ENCODE measurements at places on chromosomes 7 and 10.

DNA sequence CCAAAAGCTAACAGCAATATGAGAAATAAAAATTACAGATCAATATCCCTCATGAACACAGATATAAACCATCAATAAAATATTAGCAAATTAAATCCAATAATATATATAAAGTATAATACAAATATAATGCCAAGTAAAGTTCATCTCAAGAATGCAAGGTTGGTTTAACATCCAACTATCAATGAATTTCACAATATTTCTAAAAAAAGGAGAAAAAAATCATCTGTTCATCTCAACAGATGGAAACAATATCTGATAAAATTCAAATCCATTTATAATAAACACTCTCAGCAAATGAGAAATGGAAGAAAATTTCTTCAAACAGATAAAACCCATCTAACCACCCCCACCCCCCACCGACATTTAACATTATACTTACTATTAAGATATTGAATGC lies 86.9 kb downstream of the SIRT1 start:
- no peak overlapping the region for H3K4me3 ChIP-seq
- peaks cover 92% of the 10 kb centered on the region for H3K36me3 ChIP-seq
- no peak for DNase-seq
- H3K4me1 ChIP-seq, result no peaks in the 10 kb centered on the region
- H3K27ac ChIP-seq, result no peak overlapping the region

DNA sequence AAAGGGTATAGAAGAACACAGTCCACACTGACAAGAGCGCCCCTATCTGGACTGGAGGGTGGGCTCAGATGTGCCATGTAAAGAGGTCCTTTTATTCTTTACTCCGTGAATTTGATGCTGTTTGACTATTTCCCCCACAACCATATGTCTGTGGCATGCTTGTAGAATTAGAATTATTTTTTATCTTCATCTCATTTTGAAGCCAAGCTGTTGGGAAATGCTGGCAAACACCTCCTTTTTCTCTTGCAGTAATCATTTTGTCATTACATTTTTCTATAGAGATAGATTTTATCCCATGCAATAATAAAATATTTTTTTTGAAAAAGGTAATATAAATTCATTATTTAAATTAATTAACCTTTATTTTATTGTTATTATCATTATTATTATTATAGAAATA lies 926.6 kb upstream of the AUTS2 start:
- no peak for DNase-seq
- no peak overlapping the region for H3K27ac ChIP-seq
- H3K4me1 ChIP-seq, result no peaks in the 10 kb centered on the region

DNA sequence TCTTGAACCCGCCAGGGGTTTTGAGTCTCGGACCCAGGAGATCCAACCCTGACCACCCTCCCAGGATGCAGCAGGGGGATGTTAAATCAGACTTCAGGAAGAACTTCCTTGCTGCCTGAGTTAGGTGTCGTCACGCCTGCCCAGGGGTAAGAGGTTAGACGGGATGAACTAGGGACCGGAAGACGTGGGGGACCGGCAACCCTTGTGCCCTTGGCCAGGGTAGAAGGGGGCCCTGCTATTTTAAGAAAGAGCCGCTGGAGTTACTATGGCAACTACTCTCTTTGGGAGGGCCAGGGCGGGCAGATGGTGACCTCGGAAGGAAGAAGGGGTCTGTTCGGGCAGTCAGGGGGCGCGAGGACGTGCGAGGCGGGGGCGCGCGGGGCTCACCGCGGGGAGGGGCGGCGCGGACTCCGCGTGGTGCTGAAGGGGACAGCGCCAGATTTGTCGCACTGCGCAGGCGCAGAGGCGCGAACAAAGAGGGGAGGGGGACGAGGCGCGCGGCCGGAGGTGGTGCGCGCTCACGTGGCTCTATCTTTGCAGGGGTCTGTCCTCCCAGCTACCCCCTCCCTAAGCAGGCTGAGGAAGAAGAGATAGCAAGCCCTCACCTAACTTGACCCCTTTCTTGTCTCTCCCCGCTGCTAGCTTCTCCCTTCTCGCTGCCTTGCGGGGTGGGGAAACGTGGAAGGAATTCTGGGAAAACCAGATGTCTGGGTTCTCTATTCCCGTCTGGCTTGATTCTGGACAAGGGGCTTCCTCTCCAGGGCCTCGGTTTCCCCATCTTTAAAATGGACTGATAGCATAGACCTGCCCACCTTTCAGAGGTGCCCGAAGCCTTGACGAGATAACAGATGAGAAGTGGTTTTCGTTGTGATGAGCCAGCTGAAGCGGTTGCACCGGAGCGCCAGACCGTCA lies 940 bp upstream of the PSD start:
- no peak overlapping the region for H3K27ac ChIP-seq
- H3K36me3 ChIP-seq, result no peaks in the 10 kb centered on the region
- H3K27me3 ChIP-seq, result peaks cover 53% of the 10 kb centered on the region
- H3K4me3 ChIP-seq, result peak overlapping the region; percentile 98

GRCh38 chr10:75223507-75223906 lies 12.2 kb downstream of the COMTD1 start:
- peak overlapping the region; percentile 83 for H3K27ac ChIP-seq
- no peaks in the 10 kb centered on the region for H3K27me3 ChIP-seq
- peaks cover 36% of the 10 kb centered on the region for H3K4me1 ChIP-seq
- DNase-seq, result no peak

DNA sequence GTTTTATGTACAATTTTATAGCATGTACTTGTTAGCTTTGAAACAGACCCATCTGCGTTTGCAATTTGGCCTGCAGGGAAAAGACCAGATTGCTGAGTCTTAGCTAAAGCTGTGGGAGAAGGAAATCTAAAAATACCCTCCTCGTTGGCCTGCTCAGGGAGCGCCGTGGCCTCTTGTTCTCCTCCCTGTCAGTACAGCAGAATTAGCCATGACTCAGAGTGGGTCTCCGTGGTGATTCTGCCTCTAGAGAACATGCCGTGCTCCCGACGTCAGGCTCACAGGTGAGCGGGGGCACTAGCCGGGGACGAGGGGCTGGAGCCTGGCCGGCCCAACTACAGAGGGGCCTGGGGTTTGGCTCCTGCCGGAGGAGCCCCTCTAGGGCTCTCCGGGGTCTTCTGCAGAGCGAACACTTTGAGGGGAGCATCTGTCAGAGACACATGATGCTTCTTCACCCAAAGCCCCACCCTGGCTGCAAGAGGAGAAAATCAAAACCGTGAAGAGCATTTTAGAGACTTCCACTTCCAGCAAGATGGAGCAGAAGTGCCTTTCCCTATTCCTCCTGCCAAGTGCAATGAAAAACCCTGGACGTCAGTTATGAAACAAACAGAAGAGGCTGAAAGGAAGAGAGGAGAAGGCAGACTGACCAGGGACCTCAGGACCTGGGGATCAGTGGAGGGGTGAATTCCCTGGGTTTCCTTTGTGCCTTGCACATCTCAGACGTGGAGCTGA lies 98.9 kb downstream of the LHPP start:
- DNase-seq, result no peak
- H3K36me3 ChIP-seq, result peaks cover 6% of the 10 kb centered on the region
- H3K4me1 ChIP-seq, result peaks cover 24% of the 10 kb centered on the region
- peak overlapping the region; percentile 45 for H3K27ac ChIP-seq

- H3K36me3 ChIP-seq, result peaks cover 28% of the 10 kb centered on the region
- no peak overlapping the region for H3K4me3 ChIP-seq
- no peaks in the 10 kb centered on the region for H3K27me3 ChIP-seq
Observed at GRCh38 chr10:69392481-69393000, 24.2 kb downstream of the TACR2 start.

DNA sequence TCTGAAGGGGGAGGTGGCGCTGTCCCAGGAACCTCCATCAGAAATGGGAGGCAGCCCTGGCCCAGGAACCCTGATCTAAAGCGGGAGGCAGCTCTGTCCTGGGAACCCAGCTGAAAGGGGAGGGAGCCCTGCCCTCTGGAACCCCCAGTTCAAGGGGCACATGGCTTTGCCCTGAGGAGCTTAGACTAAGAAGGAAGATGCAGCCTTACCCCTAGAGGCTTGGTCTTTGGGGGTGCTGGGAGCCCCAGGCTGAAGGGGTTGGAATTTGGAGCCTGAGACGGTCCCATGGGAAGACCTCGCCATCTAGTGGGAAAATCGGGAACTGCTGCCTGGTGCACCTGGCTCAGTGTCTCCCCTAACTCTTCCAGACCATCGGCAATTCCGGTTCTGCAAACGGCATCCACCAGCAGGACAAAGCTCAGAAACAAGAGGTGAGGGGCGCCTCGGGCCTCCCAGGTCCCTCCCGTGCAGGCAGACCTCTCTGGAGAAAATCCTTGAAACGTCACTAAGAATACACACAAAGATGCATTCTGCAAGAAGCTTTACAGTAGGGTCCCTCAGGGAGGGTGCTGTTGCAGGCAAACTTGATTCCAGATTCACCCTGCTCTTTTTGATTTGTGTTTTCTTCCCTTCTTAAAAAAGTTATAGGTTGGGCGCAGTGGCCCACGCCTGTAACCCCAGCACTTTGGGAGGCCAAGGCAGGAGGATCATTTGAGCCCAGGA lies 52.4 kb upstream of the GTF2IRD1 start:
- H3K4me1 ChIP-seq, result peaks cover 9% of the 10 kb centered on the region
- H3K4me3 ChIP-seq, result no peak overlapping the region
- peak; percentile 84 for DNase-seq
- peaks cover 16% of the 10 kb centered on the region for H3K36me3 ChIP-seq
- H3K27ac ChIP-seq, result no peak overlapping the region
- peaks cover 12% of the 10 kb centered on the region for H3K27me3 ChIP-seq

DNA sequence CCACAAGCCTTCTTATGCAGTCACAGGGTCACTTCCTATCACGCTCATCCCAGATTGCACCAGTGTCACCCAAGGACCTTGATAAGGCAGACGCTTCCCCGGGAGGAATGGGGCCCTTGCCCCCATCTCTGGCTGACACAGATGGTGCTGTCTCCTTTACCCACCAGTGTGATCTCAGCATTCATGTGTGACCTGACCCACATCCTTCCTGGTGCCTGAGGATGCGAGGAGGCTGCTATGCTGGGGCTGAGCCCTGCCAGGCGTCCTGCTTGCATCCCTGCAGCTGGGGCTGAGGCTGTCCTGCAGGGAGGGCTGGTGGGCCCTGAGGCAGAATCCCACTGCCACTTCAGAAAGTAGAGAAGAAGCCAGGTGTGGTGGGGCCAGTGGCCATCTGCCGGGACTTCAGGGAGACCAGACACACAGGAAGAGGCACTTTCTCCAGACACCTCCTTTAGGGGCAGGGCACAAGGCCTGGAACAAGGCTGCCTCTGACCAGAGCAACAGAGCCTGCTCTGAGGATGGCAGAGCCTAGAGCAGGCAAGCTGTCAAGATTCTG lies 35.3 kb downstream of the RASGEF1A start:
- H3K27ac ChIP-seq, result no peak overlapping the region
- peaks cover 82% of the 10 kb centered on the region for H3K27me3 ChIP-seq
- H3K4me3 ChIP-seq, result no peak overlapping the region
- H3K36me3 ChIP-seq, result no peaks in the 10 kb centered on the region

DNA sequence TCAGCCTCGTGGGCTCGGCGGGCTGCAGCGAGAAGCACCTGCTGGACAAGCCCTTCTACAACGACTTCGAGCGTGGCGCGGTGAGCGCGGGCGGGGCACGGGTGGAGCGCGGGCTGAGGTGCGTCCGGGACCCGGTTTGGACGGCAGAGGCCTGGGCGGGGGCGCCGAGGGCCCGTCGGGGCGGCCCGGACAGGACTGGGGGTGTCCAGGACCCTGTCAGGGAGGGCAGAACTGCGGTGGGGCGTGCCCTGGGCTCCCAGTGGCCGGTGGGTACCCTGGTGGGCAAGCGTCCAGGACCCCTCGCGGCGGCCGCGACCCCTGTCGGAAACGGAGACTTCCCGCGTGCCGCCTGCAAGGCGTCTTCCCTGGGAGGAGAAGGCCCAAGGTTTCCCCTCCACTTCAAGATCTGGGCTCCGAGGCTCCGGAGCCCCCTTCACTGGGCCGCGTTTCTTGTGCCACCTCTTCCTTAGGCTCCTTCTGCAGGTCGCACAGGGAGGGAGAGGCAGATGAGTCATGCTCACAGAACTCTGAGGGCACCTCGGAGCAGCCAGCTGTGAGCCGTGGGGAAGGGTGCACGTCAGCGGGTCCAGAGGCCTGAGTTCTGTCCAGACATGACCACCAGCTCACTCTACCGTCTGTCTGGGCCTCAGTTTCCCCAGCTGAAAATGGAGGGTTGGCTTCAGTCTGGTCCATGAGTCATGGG lies 485 bp downstream of the ALOX5 start:
- H3K27ac ChIP-seq, result no peak overlapping the region
- peaks cover 90% of the 10 kb centered on the region for H3K27me3 ChIP-seq
- H3K4me1 ChIP-seq, result peaks cover 32% of the 10 kb centered on the region
- no peak for DNase-seq
